ENCODE measurements at places on chromosomes 2 and 18. TPM values are rescaled to one million over a fixed set of nuclear protein-coding genes. Genes with fewer than 3 reads are reported as not detected.

DNA sequence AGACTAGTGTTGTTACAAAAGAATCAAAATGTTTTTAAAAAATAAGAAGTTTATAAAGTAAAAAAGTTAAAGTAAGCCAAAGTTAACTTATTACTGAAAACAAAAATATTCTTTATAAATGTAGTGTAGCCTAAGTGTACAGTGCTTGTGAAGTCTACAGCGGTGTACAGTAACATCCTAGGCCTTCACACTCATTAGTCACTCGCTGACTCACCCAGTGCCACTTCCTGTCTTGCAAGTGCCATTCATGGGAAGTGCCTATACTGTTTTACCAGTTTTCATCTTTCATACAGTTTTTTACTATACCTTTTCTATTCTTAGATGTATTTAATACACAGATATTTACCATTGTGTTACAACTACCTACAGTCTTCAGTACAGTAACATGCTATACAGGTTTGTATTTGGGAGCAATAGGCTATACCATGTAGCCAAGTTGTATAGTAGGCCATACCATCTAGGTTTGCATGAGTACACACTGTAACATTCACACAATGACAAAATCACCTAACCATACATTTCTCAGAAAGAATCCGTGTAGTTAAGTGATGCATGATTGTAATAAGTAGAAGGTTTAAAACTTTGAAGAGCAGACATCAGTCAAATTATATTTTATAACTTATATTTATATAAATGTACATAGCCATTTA, 13.4 kb downstream of the SERPINB7 start:
- H3K4me3 ChIP-seq: no peak overlapping the region
- no peaks in the 10 kb centered on the region for H3K36me3 ChIP-seq
- H3K27me3 ChIP-seq: no peaks in the 10 kb centered on the region
- DNase-seq: no peak
- H3K27ac ChIP-seq: no peak overlapping the region

DNA sequence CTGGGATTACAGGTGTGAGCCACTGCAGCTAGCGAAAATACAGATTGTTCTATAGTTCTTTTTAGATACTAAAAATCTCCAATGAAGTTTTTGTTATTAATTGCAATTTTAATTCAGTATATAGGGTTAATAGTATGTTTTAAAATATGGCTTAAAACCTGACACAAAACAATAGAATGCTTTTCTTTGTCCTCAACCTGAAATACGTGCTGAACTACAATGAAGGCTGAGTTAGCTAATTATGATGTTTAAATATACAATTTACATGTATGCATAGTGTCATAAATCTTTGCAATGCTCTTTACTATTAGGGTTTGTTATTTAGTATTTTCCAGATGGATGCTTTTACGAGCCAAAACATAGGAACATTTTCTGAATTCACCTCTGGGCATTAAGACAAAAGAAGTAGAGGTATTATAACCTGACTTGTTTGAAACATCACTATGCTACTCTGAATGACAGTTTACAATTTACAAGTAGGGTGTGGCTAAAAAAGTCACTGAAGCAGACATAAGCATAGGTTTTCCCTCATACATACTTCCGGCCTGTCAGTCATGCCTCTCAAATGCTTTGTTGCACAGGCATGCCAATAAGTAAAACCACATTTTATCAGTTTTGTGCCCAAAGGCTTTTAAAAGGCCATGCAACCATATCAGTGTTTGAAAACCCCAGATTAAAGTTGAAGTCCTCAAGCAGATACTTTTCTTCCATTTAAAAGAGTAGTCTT, 168.3 kb downstream of the OTX1 start:
- H3K4me3 ChIP-seq: no peak overlapping the region
- DNase-seq: no peak
- H3K27me3 ChIP-seq: no peaks in the 10 kb centered on the region
- H3K4me1 ChIP-seq: no peaks in the 10 kb centered on the region
- H3K27ac ChIP-seq: no peak overlapping the region
- H3K36me3 ChIP-seq: no peaks in the 10 kb centered on the region

DNA sequence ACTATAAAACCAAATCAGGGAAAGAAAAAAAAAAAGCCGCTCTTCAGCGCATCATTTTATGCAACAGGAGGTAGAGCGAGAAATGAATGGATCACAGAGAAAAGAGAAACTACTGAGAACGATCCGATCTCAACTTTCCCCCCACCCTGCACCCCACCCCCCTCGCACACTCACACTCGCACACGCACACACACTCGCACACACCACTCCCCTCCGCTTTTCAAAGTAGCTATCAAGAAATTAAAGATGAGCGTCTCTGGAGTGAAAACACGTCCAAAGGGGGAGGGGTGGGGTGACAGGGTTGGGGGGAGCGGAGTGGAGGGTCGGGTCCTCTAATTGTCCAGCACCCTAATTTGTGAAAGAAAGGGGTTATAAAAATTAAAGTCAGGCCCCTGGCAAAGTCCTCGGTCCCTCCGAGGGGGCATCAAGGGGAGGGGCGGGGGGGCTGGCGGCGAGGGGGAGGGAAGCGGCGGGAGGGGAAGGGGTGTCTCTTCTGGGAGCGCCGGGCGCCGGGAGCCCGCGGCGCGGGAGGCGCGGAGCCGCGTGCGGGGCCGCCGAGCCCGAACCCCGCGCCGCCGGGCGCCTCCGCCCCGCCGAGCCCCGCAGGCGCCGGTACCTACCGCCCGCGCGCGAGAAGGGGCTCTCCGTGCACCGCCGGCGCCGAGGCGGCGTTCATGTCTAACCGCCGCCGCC, 428 bp downstream of the TCF4 start:
- H3K27me3 ChIP-seq: no peaks in the 10 kb centered on the region
- peaks cover 9% of the 10 kb centered on the region for H3K36me3 ChIP-seq
- H3K4me3 ChIP-seq: peak overlapping the region; percentile 71
- peak; percentile 86 for DNase-seq
- peaks cover 43% of the 10 kb centered on the region for H3K4me1 ChIP-seq
- H3K27ac ChIP-seq: peak overlapping the region; percentile 94

- no peak overlapping the region for H3K27ac ChIP-seq
- H3K36me3 ChIP-seq: no peaks in the 10 kb centered on the region
- DNase-seq: no peak
These were observed 51.5 kb upstream of the RNU4ATAC start for GRCh38 chr2:121478996-121479745.

DUSP19 gene
- 0.04 TPM for total RNA-seq

DNA sequence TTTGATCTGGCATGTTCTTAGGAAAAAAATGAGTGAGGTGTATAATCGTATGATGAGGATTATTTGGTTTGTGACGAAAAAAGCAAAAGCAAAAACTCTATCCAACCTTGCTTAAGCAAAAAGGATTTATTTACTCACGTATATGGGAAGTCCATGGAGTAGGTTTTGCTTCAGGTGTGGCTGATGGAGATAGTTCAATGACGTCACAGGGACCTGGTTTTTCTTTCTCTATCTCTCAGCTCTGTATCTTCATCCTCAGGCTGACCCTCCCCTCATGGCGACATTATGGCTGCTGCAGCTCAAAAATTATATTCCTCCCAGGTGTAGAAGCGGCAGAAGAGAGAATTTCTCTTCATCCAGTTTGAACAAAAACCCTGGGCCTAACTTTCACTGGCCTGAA, 8.9 kb downstream of the TMSB10 start:
- H3K36me3 ChIP-seq: no peaks in the 10 kb centered on the region
- H3K27ac ChIP-seq: no peak overlapping the region
- no peak for DNase-seq
- peaks cover 2% of the 10 kb centered on the region for H3K4me1 ChIP-seq
- no peaks in the 10 kb centered on the region for H3K27me3 ChIP-seq

DNA sequence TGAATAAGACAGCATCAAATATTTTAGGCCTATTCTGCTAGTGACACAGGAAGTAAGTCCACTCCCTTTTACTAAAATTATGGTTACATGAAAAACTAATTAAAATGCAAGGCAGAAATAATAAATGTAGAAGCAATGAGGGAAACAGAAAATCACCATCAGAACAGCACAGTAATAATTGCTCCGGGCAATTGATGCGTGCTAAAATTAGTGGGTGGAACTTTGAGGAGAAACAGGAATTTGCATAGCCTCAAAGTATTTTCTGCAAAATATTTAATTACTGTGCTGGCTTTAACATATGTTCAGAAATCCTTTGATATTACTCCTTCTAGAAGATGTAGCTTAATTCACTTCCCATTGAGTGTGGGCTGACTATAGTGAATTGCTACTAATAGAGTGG, 654.3 kb upstream of the RAB6C start:
- DNase-seq: no peak
- H3K4me1 ChIP-seq: no peaks in the 10 kb centered on the region
- H3K4me3 ChIP-seq: no peak overlapping the region
- H3K27ac ChIP-seq: no peak overlapping the region

Measured in Karpas-422 (cell line).